ENCODE measurements at places on chromosomes 13 and 19.

- no peak for DNase-seq
Observed at GRCh38 chr19:46678110-46678732, 17.2 kb upstream of the DACT3 start.

GRCh38 chr19:17328517-17329365, 5.9 kb downstream of the ANO8 start:
- DNase-seq, result no peak

- no peak for DNase-seq
Observed at GRCh38 chr19:1984357-1984756, 31.2 kb downstream of the BTBD2 start.

GRCh38 chr19:18443831-18444230, 5.9 kb upstream of the ISYNA1 start:
- DNase-seq, result no peak

- DNase-seq, result peak; percentile 90
Observed at GRCh38 chr19:41426952-41427646, at the start of gene B3GNT8. Gene B3GNT8, minus strand, starts transcription at chr19:41427374. Its CDS starts 596 bp downstream, at chr19:41426778.

DNA sequence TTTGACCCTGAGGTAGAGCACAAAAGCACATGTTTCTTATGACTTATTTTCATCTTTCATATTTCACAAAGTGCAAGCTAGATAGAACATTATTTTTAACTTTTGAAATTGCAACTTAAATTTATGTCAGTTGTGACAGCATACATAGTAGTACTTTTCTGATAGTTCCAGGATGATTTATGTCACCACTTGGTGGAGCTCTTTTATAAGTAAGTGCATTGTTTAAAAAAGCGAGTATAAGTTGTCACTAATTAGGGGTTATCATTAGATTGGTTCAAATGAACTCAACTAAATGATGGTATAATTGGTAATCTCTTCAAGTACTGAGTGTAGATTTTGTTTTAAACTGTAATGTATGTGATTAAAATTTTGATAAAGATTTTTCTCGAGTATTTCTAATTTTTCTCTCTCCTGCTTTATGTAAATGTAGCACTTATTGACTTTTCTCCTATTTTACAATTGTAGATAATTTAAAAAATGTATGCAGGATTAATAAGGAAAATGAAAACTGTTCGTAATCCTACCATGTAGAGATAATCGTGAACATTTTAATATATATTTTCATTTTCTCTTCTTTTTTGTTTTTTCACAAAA, 31.1 kb downstream of the RB1 start:
- DNase-seq, result no peak

DNA sequence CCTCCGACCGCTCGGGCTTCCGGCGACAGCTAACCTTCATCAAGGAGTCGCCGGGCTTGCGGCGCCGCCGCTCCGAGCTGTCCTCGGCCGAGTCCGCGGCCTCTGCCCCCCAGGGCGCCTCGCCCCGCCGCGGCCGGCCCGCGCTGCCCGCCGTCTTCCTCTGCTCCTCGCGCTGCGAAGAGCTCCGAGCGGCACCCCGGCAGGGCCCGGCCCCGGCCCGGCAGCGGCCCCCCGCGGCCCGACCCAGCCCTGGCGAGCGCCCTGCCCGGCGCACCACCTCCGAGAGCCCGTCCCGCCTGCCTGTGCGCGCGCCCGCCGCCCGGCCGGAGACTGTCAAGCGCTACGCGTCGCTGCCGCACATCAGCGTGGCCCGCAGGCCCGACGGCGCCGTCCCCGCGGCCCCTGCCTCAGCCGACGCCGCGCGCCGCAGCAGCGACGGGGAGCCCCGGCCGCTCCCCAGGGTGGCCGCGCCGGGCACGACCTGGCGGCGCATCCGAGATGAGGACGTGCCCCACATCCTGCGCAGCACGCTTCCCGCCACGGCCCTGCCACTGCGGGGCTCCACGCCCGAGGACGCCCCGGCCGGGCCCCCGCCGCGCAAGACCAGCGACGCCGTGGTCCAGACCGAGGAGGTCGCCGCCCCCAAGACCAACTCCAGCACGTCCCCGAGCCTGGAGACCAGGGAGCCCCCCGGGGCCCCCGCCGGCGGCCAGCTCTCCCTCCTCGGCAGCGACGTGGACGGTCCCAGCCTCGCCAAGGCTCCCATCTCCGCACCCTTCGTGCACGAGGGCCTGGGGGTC, 9.6 kb downstream of the C19orf25 start:
- no peak for DNase-seq

GRCh38 chr13:23608701-23609413, 38.6 kb downstream of the TNFRSF19 start:
- peak; percentile 59 for DNase-seq

- no peak for DNase-seq
Observed at GRCh38 chr13:109355875-109356434, 430.4 kb downstream of the IRS2 start.

DNA sequence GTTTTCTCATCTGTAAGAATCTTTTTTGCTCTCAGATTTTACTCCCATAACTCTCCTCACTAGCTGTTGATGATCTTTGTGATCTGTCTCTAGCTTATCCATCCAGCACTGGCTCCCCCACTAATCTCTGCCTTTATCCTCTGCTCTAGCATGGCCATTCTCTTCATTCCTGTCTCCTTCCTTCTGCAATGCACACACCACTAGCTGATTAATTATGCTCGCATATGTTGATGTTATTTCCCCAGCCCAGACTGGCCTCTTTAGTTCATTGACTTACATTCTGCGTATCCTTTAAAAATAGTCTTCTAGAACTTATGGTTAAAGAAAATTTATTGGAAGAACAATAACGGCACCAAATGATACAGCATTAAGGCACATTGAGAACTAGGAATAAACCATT, 52.5 kb downstream of the DGKH start:
- no peak for DNase-seq

- DNase-seq, result no peak
Observed at GRCh38 chr13:28313579-28313978, 175.2 kb downstream of the PAN3 start.

DNA sequence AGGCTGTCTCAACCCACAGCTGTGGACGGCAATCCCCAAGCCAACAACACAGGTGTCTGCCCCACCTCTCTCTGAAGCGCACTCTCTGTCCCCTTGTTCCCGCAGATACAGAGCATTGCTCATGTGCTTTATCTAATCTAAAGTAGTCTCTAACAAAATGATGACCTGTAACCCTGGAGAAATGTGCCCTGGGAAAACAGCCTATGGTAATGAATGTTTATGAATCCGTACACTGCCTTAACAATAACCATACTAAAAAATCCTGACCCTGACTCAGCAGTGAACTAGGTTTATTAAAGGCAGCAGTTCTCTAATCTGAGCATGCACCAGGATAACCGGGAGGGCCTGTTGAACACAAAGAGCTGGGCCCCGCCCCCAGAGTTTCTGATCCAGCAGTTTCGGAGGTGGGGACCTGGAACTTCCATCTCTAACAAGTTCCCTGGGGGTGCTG, 50.7 kb upstream of the SLC15A1 start:
- no peak for DNase-seq

DNA sequence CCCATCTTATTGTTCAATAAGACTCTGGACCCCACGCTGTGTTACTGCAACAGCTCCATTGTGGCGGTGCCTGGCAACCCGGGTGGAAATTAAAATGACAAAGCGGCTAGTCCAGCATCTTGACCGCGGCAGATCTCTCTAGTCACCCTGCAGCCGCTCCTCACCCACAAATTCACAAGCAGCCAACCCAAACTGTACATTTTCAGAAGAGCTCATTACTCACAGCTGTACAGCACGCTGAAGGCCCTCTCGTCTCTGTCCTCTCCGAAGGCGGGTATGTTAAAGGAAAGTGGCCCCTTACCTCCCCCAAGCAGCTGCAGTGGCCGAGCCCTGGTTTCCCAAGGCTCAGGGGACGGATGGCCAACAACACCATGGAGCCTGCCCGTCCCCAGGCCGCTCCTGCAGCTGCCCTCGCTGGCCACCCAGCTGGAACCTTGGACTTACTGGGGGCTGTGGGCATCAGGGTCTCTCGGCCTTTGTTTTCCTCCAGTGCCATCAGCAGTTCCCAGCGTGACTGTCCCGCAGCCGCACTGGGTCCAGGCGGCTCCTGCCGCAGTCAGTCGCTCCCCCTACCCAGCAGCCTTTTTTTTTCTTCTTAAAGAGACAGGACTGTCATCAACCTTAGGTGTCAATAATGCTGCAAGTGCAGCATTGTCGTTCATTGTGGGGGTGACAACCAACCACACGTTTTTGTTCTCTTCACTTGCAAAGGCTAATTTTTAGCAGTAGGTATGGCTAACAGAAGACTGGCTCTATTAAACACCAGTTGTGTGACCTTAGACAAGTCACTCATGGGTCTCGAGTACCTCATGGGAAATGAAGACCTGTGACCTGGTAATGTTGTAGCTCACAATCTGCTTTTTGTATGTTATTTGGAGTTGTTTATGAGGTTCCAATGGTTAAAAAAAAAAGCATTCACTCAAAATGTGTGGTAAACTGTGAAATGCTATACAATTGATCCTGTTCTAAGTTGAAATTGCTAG, at the start of gene SACS:
SACS (minus strand) TSS at position 532 of the 983 bp plus-strand sequence. CDS start 22,463 bp downstream, outside the sequence.
- no peak for DNase-seq

GRCh38 chr19:49781394-49781793, 14.6 kb downstream of the AP2A1 start:
- DNase-seq, result no peak

GRCh38 chr19:36081385-36081784, 26.7 kb downstream of the WDR62 start:
- no peak for DNase-seq

DNA sequence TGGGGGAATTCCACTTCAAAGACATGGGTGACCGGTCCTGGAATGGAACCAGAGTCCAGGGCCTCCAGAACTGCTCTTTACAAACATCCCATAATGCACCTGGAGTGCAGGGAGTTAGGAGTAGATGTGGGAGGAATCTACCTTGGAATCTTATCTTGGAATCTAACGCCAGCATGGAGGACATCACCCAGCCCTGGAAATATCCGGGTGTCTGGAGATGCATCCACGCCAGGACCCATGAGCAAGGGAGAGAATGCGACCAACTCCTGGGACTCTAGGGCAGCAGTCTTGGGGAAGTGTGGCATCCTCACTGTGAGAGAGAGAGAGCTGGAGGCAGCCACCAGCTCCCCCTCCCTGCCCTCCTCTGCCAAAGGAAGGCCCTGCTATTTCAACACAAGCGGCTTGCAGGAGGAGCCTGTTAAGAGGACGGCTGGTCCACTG, 211.8 kb downstream of the UQCRFS1 start:
- no peak for DNase-seq

DNA sequence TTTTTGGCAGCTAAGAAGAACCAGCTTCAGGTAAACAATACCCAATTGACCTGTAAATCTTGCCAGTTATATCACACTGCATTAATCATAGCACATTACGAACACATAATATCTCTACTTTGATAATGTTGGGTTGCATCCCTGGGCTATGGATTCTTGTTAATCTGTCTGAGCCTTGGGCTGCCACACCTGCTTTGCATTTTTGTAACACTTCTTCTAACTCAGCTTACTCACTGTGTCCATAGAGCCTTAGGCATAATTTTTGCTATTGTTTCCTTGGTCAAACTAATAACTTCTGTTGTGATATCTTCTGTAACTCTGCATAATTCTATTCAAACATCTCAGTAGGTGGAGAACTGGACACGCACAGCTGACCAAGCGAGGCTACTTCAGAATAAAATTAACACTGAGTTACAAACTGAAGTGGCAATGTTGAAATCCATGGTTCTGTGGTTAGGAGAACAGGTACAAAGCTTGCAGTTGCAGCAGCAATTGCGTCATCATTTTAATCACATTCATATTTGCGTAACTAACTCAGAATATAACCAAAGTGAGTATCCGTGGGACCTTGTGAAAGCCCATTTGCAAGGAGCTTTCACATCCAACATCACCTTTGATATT, 6.4 kb downstream of the ZNF350 start:
- no peak for DNase-seq

- DNase-seq, result no peak
Observed at GRCh38 chr13:53266757-53267156, 238.1 kb downstream of the OLFM4 start.

- DNase-seq, result no peak
Observed at GRCh38 chr13:105464249-105464648, 1071.2 kb downstream of the EFNB2 start.

DNA sequence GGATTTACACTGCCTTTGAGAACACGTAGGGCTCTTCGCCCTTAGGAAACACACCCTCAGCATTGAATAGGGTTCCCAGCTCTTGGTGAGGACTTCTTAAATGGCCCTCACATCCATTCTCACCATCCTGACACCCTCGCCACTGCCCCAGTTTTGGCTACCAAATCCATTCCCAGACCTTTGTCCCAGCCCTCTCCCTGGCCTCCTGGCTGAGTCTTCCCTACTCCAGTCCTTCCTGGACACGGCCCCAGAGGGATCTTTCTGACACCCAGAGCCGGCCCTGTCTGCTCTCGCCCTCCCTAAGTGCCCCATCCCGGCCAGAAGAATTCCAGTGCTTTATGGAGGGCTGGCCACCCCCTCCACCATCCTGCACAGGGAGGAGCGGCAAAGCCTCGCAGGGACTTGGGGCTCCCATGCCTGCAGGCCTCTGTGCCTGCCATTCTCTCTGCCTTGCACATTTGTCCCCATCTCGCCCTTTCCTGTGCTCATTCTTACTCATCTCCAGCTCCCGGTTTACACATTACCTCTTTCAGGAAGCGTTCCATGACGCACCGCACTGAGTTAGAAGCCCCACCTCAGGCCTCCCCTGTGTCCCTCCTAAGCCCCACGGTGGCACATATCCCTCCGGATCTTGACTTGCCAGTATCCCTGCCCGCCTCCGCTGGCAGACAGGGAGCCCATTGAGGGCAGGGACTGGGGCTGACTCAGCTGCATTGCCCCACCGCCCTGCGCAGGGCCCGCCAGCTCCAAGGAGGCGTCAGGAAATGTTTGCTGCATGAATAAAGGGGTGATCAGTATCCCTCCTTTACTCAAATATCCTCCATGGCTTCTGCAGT, 11.0 kb upstream of the KLK14 start:
- DNase-seq, result no peak

- DNase-seq, result no peak
Observed at GRCh38 chr19:39740395-39740794, 2.6 kb upstream of the CLC start.

DNA sequence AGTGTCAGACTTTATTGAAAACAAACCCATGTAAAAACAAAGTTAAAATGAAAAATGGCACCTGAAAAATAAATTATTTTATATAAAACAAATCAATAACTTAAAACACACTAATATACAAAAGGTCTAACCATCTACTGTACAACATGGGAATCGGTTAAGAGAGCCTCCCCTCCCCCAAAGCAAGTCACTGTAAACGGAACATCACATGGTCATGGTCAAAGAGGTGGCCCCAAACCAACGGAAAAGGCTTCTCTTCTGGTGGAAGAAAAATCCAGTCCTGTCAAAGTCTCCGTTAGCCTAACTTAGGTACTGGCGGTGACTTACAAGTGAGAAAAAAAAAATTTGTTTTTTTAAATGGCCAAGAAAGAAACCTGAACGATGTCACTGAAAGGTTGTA, 15.7 kb upstream of the TIMM44 start:
- no peak for DNase-seq

GRCh38 chr19:48169578-48169938, 586 bp downstream of the LIG1 start:
- DNase-seq, result peak; percentile 64

GRCh38 chr19:33947265-33947964, 150.7 kb downstream of the KCTD15 start:
- DNase-seq, result no peak

GRCh38 chr13:23488442-23488841, 54.9 kb upstream of the SACS start:
- no peak for DNase-seq

- DNase-seq, result no peak
Observed at GRCh38 chr19:50490411-50490811, 13.8 kb upstream of the GARIN5A start.

- no peak for DNase-seq
Observed at GRCh38 chr19:21883516-21883915, 47.5 kb upstream of the ZNF43 start.

Measured in left ventricle myocardium inferior (tissue), 1 donor.